ENCODE measurements at places on chromosomes 6 and 20.

DNA sequence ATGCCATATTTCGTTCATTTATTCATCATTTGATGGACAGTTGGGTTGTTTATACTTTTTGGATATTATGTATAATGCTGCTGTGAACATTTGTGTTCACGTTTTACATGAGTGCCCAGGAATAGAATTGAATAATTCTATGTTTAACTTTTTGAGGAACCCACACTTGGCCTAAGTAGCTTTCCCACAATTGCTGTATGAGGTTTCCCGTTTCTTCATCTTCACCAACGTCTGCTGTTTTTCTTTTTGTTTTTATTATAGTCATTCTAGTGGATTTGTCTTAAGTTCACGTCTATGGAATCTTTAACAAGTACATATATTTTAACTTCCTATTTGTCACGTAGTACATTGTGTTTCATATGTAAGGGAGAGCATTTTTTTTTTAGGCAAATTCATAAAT, 110.3 kb downstream of the JARID2 start:
- DNase-seq, result no peak

- no peak for DNase-seq
These were observed 107.1 kb downstream of the DST start for GRCh38 chr6:56535626-56536025.

DNA sequence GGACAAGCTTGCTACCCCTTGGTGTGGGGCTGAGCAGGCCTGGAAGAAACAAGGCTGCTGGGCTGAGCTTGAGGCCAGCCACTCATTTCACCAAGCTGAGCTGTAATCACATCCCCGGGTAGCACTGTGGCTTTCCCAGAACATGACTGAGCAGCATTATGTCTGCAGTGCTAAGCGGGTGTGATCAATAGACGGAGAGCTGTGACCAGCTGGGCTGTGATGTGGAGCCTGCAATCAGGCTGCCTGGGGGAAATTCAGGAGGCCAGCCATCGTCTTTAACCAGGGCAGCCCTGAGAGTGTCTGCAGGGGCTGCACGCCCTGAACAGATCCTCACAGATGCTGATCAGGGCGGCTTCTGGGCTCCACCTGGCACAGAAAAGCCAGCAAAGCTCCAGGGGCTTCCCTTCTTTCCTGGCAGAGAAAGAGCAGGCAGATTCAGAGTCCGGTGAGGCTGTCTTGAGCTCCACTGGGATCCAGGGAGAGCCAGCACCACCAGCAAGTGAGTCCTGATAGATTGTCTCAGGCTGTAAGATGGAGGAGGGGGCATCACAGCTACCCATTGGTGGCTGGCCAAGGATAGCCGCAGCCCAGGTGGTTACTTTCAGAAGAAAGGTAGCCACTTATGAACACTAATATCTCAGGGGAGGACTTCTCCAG, 165.9 kb downstream of the NRN1 start:
- DNase-seq, result no peak

DNA sequence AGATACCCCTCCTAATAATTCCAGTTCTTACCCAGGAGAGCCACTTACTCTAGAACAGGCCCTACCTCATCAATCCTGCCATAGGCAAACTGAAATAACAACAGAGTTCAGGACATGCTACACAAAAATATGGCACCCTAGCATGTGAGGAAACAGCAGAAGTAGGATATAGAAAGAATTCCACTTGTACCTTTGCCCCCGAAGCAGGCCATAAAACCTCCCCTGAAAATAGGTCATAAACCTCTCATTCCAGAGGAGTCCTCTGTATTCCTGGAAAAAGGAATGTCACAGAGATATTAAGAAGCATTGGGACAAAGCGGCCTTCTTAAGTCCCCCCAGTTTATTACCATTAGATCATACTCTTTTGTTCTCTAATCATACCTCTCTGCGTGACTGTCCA, 504.3 kb upstream of the MARCKS start:
- DNase-seq, result no peak

- DNase-seq, result no peak
These were observed 41.8 kb downstream of the XRN2 start for GRCh38 chr20:21344961-21345360.

GRCh38 chr6:150412221-150412620, 43.4 kb downstream of the IYD start:
- DNase-seq, result no peak

GRCh38 chr20:13703265-13703664, 64.5 kb upstream of the TASP1 start:
- no peak for DNase-seq

GRCh38 chr20:39070484-39071231, 108.5 kb downstream of the DHX35 start:
- no peak for DNase-seq

GRCh38 chr6:56293781-56294180, 46.4 kb upstream of the COL21A1 start:
- no peak for DNase-seq

DNA sequence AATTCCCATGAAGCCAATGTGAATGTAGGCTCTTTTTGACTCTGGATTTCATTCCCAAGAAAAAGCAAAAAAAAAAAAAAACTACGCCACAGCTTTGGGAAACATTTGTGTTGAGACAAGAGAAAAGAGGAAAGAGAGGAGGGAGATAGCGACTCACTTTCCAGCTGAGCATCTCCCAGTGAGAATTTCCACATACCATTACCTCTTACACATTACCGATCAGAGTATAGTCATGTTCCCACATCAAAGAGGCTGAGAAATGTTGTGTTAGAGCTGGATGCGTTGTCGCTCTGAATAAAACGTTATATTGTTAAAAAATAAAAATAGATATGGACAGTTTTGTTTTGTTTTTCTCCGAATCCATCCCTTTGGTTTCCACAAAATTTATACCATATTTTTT, 1019.3 kb upstream of the ADGRB3 start:
- DNase-seq, result peak; percentile 43

DNA sequence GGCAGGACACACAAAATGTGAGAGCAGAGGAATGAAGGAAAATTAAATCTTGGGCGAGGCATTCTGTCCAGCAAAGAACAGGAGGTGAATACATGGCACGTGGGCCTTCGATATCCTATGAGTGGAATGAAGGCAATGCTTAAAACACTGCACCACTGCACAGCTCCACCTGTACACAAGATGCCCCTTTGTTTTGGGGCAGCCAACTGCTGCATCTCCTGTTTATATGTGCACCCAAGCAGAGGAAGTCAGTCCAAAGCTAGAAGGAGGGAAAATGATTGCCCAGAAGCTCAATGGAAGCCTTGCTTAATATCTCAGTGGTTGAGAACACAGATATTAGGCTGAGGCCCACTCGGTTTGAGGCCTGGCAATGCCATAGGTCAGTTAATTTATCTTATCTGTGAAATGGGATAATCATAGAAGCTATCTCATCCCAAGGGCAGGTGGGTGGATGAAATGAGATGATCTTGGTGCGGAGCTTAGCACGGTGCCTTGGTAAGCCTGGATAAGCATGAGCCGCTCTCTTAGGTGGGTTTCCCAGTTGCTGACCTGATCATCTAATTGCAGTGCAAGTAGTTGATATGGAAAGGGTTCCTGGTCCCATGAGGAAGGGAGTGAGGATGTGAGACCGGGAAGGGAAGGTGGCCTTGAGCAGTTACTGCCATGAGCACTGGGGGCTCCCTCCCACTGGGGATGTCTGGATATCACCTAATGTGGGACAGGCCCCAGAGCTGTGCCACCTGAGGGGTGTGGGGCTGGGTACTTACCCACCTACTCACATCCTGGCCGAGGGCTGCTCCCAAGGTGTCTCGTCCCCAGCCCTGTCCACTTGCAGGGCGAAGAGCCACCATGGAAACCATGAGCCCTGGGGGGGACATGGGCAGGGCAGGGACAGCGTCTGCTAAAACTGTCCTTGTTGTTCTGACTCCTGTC, 9.9 kb downstream of the BANF2 start:
- no peak for DNase-seq

- no peak for DNase-seq
These were observed 179.5 kb downstream of the SOX4 start for GRCh38 chr6:21772884-21773575.

DNA sequence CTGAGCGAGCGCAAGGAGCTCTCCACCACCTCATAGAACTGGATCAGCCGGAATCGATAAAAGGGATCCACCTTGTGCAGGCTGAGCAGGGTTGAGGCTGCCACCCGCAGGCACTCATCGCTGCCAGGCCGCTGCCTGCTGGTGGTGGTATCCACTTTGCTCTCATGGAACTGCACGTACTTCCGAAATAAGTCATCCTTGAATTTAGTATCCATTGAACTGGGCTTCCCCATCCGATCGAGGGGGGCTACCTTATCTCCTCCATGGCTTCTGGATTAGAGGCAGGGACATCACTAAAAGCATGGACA, 7.1 kb downstream of the SPATA2 start:
- no peak for DNase-seq

GRCh38 chr20:51616060-51616459, 73.5 kb upstream of the NFATC2 start:
- DNase-seq, result no peak

DNA sequence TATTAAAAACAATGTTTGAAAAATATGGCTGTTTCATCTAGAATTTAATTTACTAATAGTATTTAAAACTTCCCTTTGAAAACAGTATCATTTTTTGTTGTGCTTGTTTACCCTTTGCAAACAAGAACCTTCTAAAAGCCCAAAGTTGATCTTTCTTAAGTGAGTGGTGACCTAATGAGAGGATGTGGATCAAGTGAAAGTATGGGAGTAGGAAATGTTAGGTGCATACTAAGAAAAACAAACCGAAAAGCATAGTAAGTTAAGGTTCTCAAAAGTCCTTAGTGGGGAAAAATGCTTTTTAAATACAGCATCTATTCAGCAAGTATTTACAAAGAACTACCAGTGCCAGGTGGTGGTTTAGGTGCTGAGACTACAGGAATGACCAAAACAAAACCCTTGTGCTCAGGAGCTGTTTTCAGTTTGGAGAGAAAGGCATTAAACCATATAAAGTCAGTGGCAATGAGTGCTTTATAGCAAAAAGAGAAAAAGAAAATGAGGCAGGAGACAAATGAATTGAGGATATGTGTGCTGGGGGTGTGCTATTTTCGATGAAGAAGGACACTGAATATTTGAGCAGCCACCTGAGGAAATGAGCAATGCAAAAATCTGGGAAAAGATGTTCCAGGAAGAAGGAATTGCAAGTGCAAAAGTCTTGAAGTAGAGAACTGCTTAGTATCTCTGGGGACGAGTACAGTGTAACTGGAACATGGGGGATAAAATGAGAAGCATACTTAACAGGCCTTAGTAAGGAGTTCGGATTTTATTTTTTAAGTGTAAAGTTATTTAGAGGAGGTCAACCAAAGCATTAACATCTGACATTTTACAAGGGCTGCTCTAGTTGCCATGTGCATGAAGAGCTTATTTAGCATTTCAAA, 24.0 kb downstream of the RNF146 start:
- DNase-seq, result no peak

GRCh38 chr6:25277386-25277785, 1.8 kb upstream of the CARMIL1 start:
- DNase-seq, result no peak

- DNase-seq, result no peak
These were observed 84.9 kb upstream of the HTR1B start for GRCh38 chr6:77548190-77548589.

GRCh38 chr6:138428944-138429598, 25.0 kb downstream of the HEBP2 start:
- peak; percentile 36 for DNase-seq

GRCh38 chr6:144423167-144423566, 138.0 kb downstream of the UTRN start:
- no peak for DNase-seq
